ENCODE measurements at places on chromosomes 5 and 9.

- DNase-seq, result no peak
Observed at GRCh38 chr5:90017239-90017638, 392.3 kb downstream of the CETN3 start.

- DNase-seq, result no peak
Observed at GRCh38 chr5:36795366-36795765, 81.2 kb upstream of the NIPBL start.

- no peak for DNase-seq
Observed at GRCh38 chr5:133763744-133764143, 151.4 kb upstream of the FSTL4 start.

GRCh38 chr5:43482490-43483297 is 971 bp downstream of the TMEM267 start:
- no peak for DNase-seq

- no peak for DNase-seq
Observed at GRCh38 chr5:44875661-44876605, 67.2 kb downstream of the MRPS30 start.

- DNase-seq, result no peak
Observed at GRCh38 chr5:32642276-32643002, 57.1 kb downstream of the SUB1 start.

- DNase-seq, result no peak
Observed at GRCh38 chr5:35903631-35904203, 34.7 kb downstream of the CAPSL start.

GRCh38 chr9:35829084-35829763 is at the start of gene TMEM8B:
TSS of gene TMEM8B (plus strand) at chr9:35829228. CDS start at chr9:35829448, 220 bp downstream.
- DNase-seq, result peak; percentile 93

DNA sequence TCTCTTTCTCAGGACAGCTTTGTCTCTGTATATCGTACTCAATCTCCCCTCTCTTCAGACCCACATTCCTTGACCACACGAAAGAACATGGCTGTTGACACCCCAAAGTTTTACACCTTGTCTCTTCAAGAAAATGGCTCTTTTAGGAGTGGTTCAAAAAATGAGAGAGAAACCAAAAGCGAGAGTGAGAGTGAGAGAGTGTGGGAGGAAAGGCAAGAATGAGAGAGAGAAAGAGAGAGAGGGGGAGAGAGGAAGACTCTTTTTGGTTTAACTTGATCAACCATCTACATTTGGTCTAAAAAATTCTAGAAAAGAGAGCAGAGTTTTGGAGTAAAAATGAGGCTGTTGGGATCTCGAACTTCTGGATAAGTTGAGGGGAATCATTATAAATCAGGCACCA is 581.8 kb upstream of the WWC1 start:
- DNase-seq, result no peak

GRCh38 chr9:77176686-77177142 is 620 bp upstream of the VPS13A start:
- DNase-seq, result no peak

- DNase-seq, result no peak
Observed at GRCh38 chr5:73603998-73604397, 22.0 kb upstream of the ARHGEF28 start.

GRCh38 chr5:90675222-90675621 is 116.6 kb downstream of the ADGRV1 start:
- no peak for DNase-seq

GRCh38 chr5:148965511-148966265 is 97.2 kb downstream of the SH3TC2 start:
- no peak for DNase-seq

DNA sequence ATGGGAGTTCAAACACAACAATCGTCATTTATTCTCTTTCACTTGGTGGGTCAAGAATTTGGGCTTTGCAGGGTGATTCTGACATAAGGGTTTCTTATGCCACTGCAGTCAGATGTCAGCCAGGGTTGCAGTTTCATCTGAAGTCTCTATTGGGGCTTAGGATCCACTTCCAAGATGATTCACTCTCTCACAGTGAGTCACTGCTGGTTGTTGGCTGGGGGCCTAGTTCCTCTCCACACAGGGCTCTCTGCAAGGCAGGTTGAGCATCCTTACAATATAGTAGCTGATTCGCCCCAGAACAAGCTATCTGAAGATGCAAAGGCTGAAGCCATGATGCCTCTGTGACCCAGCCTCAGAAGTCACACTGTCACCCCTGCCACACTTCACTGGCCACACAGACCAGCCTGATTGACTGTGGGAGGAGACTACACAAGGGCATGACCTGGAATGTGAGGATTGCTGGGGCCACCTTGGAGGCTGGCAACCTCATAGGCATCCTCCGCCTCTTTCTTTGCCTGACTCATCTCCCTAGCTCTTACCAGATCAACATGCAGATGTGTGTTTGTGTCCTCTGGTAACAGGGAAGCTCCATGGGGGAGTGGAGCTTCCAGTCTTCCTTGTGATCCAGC is 4.5 kb upstream of the CARD19 start:
- DNase-seq, result no peak

DNA sequence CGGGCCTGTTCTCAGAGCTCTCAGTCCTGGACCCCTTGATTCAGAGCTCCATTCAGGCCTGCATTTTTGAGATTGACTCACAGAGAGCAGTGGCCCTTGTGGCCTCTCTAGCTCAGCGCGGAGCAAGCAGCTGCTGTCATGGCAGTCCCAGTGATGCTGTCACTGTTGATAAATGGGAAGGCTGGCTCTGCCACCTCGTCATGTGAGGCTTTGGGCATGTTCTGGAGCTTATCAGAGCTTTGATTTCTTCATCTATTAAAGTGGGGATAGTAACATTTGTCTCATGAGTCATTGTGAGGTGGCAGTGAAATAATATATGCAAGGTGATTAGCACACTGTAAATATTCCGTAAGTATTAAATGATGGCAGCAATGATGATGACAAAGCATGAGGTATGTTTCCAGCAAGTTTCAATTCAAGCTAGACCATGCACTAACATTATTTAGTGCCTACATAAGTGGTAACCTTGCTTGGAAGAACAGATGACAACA is 126.4 kb upstream of the CXCL14 start:
- DNase-seq, result no peak

GRCh38 chr5:115487168-115487567 is 57.4 kb downstream of the FEM1C start:
- no peak for DNase-seq

DNA sequence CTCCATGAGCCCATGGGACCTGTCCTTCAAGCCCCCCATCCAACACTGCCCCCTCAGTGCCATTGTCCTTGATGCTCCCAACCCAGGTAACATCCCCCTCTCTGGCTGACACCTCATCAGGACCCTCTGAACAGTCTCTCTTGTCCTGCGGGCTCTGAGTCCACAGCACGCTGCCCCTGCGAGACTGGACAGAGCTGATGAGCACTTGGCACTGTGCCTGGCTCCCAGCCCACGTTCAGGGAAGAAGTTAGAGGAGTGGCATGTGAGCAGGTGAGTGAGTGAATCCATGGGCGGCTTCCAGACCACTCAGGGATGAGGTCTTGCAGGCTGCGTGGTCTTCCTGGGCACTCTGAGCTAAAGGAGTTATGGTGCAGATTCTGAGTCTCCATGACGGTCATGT is 70.7 kb downstream of the PAX5 start:
- DNase-seq, result no peak

DNA sequence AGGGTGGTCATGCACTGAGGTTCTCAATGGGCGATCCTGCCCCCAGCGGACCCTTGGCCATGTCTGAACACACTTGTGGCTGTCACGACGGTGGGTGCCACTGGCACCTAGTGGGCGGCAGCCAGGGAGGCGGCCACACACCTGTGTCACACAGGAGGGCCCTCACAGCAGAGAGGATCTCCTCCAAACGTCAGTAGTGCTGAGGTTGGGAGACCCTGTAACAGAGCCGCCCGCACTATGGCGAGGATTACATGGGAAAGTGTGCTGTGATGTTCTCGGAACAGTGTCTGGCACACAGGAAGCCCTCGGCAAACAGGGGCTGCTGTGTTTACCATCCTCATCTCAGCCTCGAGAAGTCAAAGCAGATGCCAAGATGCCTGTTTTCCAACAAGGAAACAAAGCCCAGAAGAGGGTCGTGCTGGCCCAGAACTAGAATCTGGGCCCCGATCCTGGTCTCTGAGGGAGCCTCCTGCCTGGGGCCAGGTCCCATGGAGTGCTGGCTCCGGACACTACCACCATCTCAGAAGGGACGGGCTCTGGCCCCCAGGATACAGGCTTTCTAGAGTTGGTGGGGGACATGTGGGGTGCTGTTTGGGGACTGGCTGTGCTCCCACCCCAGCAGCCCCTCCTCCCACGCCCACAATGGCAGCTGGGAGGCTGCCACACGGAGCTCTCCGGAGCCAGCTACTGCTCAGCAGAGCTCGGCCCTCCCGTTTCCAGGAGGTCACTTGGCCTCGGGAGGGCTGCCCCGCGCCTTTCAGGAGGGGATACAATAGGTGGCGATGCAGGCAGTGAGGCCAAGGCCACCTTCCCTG is 48.2 kb downstream of the DBH start:
- DNase-seq, result no peak

GRCh38 chr5:67187006-67187715 is 9.4 kb downstream of the CD180 start:
- DNase-seq, result no peak

DNA sequence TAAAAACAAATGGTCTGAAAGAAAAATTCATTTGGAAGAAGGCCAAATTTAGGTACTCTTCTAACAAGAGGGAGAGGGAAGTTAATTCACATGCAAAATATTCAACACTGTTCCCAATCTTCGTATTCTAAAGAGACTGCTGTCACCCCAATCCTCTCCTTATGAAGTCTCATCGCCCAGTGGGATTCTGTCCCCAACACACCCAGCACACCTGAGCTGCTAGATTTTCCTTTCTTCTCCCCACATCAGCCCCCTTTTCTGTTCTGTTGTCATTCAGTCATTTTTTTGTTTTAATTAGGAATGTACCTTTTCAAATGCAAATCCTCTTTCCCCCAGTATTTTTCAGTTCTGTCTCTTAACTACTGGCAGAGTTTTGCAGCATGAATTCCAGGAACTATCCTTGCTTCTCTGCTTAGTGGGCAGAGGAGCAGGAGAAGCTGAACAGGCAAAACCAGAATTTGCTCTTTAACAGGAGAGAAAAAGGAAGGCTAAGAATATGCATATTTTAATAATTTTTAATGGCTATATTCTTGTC is 366.9 kb downstream of the MAN2A1 start:
- no peak for DNase-seq

GRCh38 chr5:68077349-68077894 is 138.1 kb upstream of the PIK3R1 start:
- DNase-seq, result no peak

DNA sequence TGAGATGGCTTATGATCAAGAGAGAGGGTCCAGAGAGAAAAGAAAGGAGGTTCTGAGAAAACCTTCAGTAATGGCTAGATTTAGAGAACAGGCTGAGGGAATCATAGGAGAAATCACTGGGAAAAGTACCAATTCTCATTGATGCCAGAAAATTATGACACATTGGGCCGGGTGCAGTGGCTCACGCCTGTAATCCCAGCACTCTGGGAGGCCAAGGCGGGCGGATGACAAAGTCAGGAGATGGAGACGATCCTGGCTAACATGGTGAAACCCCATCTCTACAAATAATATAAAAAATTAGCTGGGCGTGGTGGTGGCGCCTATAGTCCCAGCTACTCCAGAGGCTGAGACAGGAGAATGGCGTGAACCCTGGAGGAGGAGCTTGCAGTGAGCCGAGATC is 29.5 kb upstream of the PLIN2 start:
- DNase-seq, result no peak

- no peak for DNase-seq
Observed at GRCh38 chr5:149424371-149425315, 45.6 kb upstream of the IL17B start.

DNA sequence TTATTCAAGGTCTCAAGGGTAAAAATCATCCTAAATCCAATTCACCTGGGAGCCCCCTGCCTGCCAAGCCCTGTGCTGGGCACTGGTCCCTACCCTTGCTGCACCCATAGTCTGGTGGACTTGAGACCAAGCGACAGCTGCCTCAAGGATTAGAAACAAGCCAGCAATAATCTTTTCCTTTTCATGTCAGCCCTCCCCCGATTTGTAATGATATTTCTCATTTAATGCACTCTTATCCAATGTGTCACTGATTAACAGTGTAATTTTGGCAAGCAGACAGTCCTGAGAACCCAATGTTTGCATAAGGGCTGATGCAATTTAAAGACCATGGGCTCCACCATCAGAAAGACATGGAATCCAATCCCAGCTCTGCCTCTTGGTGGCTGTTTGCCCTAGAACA is 108.9 kb downstream of the ACTL7B start:
- no peak for DNase-seq

GRCh38 chr9:8733131-8733954 is 933.8 kb upstream of the DMAC1 start:
- DNase-seq, result no peak

- no peak for DNase-seq
Observed at GRCh38 chr5:40630126-40630525, 49.6 kb upstream of the PTGER4 start.

GRCh38 chr9:136765041-136765440 is 723 bp upstream of the LCN15 start:
- DNase-seq, result no peak

DNA sequence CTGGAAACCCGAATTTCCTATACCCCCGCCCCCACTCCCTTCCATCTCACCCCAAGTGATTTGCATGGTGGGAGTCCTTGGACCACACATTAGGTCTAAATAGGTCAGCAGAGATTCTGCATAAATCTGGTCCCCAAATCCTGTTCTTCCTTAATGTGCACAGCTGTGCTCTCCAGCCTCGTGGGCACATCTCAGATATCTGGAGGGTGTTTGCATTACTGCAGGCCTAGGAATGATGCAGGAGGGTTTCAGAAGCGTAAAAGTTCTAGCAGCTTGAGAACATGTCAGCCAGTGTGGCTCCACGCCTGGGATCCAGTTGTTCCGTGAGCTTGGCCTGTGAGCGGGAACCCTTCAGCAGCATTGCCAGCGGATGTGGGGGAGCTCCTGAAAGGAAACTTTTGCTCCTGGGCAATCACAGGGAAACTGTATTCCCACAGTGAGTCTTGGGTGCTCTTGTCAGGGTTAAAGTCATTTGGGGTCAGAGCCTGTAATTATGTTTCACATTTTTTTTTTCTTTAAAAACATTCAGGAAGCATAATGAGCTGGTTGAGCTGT is 12.9 kb downstream of the ARHGAP26 start:
- DNase-seq, result no peak

DNA sequence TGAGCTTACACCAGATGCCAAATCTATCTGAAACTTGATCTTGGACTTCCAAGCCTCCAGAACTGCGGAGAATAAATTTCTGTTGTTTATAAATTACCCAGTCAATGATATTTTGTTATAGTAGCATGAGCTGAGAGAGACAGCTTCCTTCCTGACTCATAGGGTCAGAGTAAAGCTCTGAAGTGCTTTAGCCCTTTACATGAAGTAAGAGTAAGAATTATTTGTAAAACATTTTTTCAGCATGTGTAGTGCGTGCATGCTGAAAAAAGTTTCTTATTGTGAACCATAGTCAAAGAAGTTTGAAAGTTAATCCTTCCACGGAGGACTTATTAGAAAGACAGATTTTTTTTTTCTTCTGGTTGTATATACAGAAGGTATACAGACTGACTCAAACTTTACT is 172.4 kb downstream of the DMRT2 start:
- no peak for DNase-seq

GRCh38 chr5:32645246-32645645 is 59.9 kb downstream of the SUB1 start:
- DNase-seq, result no peak
